ENCODE measurements at places on chromosomes 7 and 10. TPM values are rescaled to one million over a fixed set of nuclear protein-coding genes. Genes with fewer than 3 reads are reported as not detected.

- H3K4me1 ChIP-seq: no peaks in the 10 kb centered on the region
- no peak for DNase-seq
- no peaks in the 10 kb centered on the region for H3K36me3 ChIP-seq
- no peak overlapping the region for H3K27ac ChIP-seq
- H3K27me3 ChIP-seq: no peaks in the 10 kb centered on the region
These were observed 33.4 kb upstream of the NPVF start for GRCh38 chr7:25261545-25262140.

DNA sequence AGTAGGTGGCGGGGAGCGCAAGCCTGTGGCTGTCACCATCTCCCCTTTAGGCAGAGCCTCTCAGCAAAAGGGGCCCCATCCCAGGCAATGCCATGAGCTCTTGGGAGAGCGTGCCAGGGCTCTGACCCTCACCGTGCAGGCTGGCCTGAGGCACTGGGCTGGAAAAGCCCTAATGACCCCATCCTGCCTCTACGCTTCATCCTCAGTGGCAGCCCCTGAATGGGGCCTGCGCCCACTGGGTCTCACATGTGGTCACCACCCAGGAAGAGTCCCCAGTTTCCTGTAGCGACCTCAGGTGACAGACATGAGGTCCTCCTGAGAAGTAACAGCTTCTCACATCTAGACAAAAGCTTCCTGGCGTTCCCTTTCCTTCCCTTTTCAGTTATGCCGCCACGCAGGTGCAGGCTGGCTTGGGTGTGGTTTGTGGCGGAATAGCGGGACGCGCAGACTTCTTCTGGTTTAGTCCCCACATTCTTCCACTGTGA lies 59.2 kb downstream of the CLEC2L start:
- H3K4me3 ChIP-seq: no peak overlapping the region
- no peaks in the 10 kb centered on the region for H3K4me1 ChIP-seq
- no peaks in the 10 kb centered on the region for H3K27me3 ChIP-seq
- peaks cover 2% of the 10 kb centered on the region for H3K36me3 ChIP-seq
- no peak overlapping the region for H3K27ac ChIP-seq

- H3K4me3 ChIP-seq: no peak overlapping the region
- H3K27me3 ChIP-seq: no peaks in the 10 kb centered on the region
- H3K36me3 ChIP-seq: no peaks in the 10 kb centered on the region
- DNase-seq: no peak
- no peaks in the 10 kb centered on the region for H3K4me1 ChIP-seq
- no peak overlapping the region for H3K27ac ChIP-seq
These were observed 282.8 kb downstream of the GPR158 start for GRCh38 chr10:25457552-25457951.

GRCh38 chr10:62769574-62770242 lies 34.8 kb upstream of the ADO start:
- H3K27ac ChIP-seq: no peak overlapping the region
- no peak overlapping the region for H3K4me3 ChIP-seq
- no peak for DNase-seq
- no peaks in the 10 kb centered on the region for H3K36me3 ChIP-seq

GRCh38 chr10:69558559-69558958 lies 14.7 kb downstream of the NEUROG3 start:
- no peaks in the 10 kb centered on the region for H3K4me1 ChIP-seq
- no peak for DNase-seq
- no peaks in the 10 kb centered on the region for H3K27me3 ChIP-seq
- no peak overlapping the region for H3K4me3 ChIP-seq

CYP2C19 gene
- 1.0 TPM for total RNA-seq

PTN gene
- 9.2 TPM for total RNA-seq

MSMB gene
- total RNA-seq: 4.0 TPM

Measured in Caco-2 (cell line).